ENCODE measurements at places on chromosomes 12 and 14. TPM values are rescaled to one million over a fixed set of nuclear protein-coding genes. Genes with fewer than 3 reads are reported as not detected.

DNA sequence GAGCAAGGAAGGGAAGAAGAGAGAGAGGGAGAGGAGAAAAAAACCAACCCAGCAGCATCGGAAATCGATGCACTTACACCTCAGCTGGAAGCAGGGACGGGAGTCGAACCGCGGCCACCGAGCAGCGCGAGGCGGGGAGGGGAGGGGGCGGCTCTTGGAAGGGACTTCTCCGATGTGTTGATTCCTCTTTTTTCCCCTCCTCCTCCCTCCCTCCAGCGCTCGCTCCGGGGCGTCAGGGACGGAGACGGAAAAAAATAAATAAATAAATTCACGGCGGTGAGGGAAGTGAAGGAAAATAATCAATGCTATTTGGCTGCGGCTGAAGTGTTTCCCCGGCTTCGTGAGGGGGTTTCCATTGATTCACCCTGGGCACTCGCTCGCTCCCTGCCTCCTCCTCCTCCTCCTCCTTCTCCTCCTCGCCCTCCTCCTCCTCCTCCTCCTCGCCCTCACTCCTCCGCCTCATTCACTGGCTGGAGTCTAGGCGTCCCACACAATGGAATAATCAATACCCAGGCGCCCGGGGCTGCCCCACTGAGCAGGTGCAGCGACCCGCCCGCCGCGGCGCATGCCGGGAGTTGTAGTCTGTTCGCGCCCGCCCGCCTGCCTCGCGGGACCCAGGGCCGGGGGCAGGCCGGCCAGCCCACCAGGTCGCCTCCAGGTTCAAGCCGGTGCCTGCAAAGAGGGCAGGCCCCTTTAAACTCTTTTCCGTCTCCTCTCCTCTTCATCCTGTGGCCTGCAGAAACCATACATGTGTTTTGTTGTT is at the start of gene ZFHX2:
ZFHX2 (minus strand) TSS at position 500 of the 763 bp plus-strand sequence. CDS start 16,440 bp downstream, outside the sequence.
- H3K36me3 ChIP-seq, result no peaks in the 10 kb centered on the region
- H3K4me3 ChIP-seq, result peak within 1 kb of the TSS; percentile 56
- H3K27me3 ChIP-seq, result no peaks in the 10 kb centered on the region
- no peak within 1 kb of the TSS for H3K27ac ChIP-seq

- H3K4me3 ChIP-seq, result no peak overlapping the region
- no peaks in the 10 kb centered on the region for H3K36me3 ChIP-seq
- no peak overlapping the region for H3K27ac ChIP-seq
Observed at GRCh38 chr14:91897106-91897701, 29.9 kb upstream of the TC2N start.

GRCh38 chr14:64195199-64195598 is 99.0 kb downstream of the ESR2 start:
- H3K27ac ChIP-seq, result no peak overlapping the region
- peaks cover 5% of the 10 kb centered on the region for H3K36me3 ChIP-seq
- no peaks in the 10 kb centered on the region for H3K4me1 ChIP-seq
- no peak overlapping the region for H3K4me3 ChIP-seq
- H3K27me3 ChIP-seq, result no peaks in the 10 kb centered on the region
- no peak for DNase-seq

DNA sequence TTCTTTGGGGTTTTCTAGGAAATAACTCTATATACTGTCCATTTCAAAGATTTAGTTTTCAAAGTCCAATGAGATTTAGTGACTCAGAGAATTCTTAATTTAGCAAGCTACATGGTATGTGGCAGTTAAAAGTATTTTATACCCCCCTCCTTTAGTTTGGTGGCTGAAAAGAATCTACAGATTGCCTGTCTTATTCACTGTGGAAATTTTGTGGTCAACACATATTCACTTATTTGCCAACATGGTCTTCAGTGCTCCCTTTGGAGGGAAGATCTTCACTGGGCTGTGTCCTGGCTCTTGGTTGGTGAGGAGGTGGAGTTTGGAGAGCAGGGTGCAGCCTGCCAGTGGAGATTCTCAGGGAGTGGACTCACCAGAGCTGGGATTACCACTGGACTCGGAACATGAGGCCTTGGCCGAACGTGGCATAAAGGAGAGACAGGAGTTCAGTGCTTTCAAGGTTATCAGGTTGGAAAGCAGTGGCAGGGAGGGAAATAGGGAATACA is 39.8 kb downstream of the SAMD4A start:
- no peaks in the 10 kb centered on the region for H3K4me1 ChIP-seq
- no peak for DNase-seq
- H3K4me3 ChIP-seq, result no peak overlapping the region
- H3K27me3 ChIP-seq, result no peaks in the 10 kb centered on the region
- no peak overlapping the region for H3K27ac ChIP-seq

GRCh38 chr14:44914849-44915248 is 46.9 kb downstream of the KLHL28 start:
- peaks cover 9% of the 10 kb centered on the region for H3K27me3 ChIP-seq
- H3K4me1 ChIP-seq, result no peaks in the 10 kb centered on the region
- no peak overlapping the region for H3K4me3 ChIP-seq
- DNase-seq, result no peak
- H3K36me3 ChIP-seq, result no peaks in the 10 kb centered on the region

DNA sequence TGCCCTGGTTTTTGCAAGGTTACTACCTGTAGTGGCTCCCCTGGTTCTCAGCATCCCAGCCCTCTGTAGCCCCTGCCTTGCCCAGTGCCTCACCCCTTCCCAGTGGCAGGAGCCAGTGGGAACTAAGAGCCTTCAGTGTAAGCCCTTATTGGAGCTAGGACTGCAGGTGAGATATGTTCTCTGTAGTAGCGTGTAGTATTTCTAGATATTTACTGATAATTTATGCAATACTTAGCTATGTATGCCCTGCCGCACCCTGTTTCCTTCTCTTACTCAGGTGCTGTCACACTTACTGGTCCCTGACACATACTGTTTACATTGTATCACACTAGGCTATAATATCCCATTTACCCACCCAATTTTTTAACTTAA is 3.6 kb downstream of the BMAL2 start:
- no peak overlapping the region for H3K27ac ChIP-seq
- DNase-seq, result no peak
- no peaks in the 10 kb centered on the region for H3K4me1 ChIP-seq
- no peaks in the 10 kb centered on the region for H3K36me3 ChIP-seq
- no peak overlapping the region for H3K4me3 ChIP-seq

DNA sequence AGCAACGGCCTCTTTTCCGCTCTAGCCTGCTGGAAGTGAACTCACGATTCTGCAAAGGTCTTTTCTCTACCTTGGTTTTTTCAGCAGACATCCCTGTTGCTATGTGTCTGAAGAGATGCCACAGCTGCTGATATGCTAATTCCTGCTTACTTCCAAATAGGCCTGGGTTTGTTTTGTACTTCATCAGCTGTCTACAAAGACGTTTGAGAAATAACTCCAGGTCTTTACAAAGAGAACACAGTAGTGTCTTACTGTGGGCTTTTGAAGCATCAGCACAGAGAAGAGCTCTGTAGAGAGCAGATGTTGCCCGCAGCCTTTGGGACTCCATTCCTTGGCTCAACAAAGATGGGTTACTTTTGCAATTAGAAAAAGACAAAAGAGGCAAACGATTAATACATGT is 1366.5 kb downstream of the AACS start:
- H3K4me3 ChIP-seq, result no peak overlapping the region
- H3K27ac ChIP-seq, result no peak overlapping the region
- no peaks in the 10 kb centered on the region for H3K27me3 ChIP-seq
- DNase-seq, result no peak

GRCh38 chr12:1828856-1829255 is 8.5 kb downstream of the LRTM2 start:
- H3K4me1 ChIP-seq, result no peaks in the 10 kb centered on the region
- H3K4me3 ChIP-seq, result no peak overlapping the region
- H3K36me3 ChIP-seq, result no peaks in the 10 kb centered on the region
- no peak for DNase-seq
- no peak overlapping the region for H3K27ac ChIP-seq

DNA sequence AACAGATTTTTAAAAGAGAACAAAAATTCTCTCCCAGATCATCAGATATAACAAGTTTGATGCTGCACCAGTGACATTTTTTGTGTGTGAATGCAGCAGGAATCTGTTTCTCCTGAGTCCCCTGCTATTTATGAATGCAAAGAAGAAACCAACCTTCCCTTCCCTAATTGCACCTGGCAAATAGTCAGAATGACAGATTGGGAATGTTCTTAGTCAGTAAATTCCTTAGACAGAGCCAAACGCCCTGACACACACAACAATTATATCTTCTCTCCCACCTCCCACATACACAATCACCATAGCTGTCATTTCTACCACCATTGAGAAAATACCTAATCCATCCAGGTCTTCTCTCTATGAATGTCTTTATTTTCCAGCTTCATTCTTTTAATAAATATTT is 174.4 kb downstream of the ALG10B start:
- no peak for DNase-seq
- H3K27me3 ChIP-seq, result no peaks in the 10 kb centered on the region
- no peak overlapping the region for H3K4me3 ChIP-seq
- H3K36me3 ChIP-seq, result no peaks in the 10 kb centered on the region
- H3K4me1 ChIP-seq, result no peaks in the 10 kb centered on the region

DNA sequence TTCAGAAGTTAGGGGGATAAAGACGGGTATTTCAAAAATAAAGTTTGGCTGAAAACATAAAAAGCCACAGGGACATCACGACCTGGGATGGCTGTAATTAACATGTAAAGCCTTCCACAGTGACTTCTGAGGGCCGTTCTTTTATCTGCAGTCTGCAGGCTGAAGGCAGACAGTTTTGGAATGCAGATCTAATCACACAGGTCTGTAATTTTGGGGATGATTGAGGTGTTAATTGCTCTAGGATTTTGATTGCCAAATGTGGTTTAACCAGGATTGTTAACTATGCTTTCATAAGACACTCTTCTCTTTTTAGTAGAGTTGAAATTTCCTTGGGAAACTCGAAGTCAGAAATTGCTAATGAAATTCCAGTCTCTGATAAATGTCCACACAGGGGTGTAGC is 355.5 kb downstream of the ATP23 start:
- no peaks in the 10 kb centered on the region for H3K4me1 ChIP-seq
- DNase-seq, result no peak
- H3K4me3 ChIP-seq, result no peak overlapping the region
- no peaks in the 10 kb centered on the region for H3K36me3 ChIP-seq
- H3K27me3 ChIP-seq, result no peaks in the 10 kb centered on the region

GRCh38 chr12:53419756-53420155 is 3.9 kb upstream of the AMHR2 start:
- H3K4me3 ChIP-seq, result no peak overlapping the region
- H3K36me3 ChIP-seq, result no peaks in the 10 kb centered on the region
- H3K27me3 ChIP-seq, result no peaks in the 10 kb centered on the region

- H3K4me3 ChIP-seq, result no peak overlapping the region
- no peak overlapping the region for H3K27ac ChIP-seq
- no peaks in the 10 kb centered on the region for H3K36me3 ChIP-seq
- H3K4me1 ChIP-seq, result no peaks in the 10 kb centered on the region
- H3K27me3 ChIP-seq, result no peaks in the 10 kb centered on the region
Observed at GRCh38 chr12:49873361-49873934, 30.3 kb downstream of the FAIM2 start.

DNA sequence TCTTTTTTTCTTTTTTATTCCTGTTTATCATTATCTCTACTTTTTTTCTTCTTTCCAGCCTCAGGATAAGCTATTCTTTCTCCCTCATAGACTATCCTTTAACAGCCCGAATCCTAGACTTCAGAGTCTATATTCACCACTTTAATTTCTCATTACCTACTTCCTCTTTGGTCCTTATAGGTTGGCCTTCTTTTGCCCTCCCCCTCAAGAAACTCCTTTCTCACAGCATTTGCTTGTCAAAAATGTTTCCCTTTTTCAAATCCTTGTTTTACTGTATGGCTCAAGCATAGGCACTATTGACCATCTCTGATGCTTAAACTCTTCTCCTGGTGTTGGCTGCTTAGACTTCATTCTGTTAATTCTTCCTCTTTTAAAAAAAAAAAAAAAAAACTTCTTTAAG is 52.5 kb downstream of the KIAA0586 start:
- no peaks in the 10 kb centered on the region for H3K4me1 ChIP-seq
- H3K4me3 ChIP-seq, result no peak overlapping the region
- H3K27me3 ChIP-seq, result no peaks in the 10 kb centered on the region
- H3K36me3 ChIP-seq, result no peaks in the 10 kb centered on the region

DNA sequence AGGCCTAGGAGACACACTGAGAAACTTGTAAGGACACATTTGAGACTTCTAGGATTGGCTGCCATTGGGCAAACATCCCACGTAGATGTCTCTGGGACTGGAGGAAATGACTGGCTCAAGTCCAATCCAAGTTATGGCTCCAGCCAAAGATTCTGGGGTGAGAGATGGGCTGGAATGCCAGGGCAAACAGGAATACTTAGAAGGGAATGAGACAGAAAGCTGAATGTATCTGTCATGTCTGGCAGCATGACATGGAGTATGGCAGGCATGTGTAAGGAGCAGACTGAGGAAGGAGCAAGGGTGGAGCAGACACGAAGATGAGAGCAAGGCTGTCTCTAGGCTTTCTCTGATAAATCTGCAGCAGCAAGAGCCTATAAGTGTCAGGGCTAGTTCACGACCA is 209.2 kb downstream of the PHLDA1 start:
- H3K4me1 ChIP-seq, result peaks cover 4% of the 10 kb centered on the region
- no peak overlapping the region for H3K27ac ChIP-seq
- no peaks in the 10 kb centered on the region for H3K36me3 ChIP-seq

- no peaks in the 10 kb centered on the region for H3K27me3 ChIP-seq
- no peaks in the 10 kb centered on the region for H3K4me1 ChIP-seq
- H3K36me3 ChIP-seq, result no peaks in the 10 kb centered on the region
- no peak overlapping the region for H3K27ac ChIP-seq
- no peak for DNase-seq
Observed at GRCh38 chr12:94047781-94048567, 100.4 kb upstream of the PLXNC1 start.

- peak; percentile 82 for DNase-seq
- no peak overlapping the region for H3K4me3 ChIP-seq
- no peaks in the 10 kb centered on the region for H3K36me3 ChIP-seq
- H3K27me3 ChIP-seq, result no peaks in the 10 kb centered on the region
Observed at GRCh38 chr14:50001151-50001998, 108.5 kb downstream of the ARF6 start.

DNA sequence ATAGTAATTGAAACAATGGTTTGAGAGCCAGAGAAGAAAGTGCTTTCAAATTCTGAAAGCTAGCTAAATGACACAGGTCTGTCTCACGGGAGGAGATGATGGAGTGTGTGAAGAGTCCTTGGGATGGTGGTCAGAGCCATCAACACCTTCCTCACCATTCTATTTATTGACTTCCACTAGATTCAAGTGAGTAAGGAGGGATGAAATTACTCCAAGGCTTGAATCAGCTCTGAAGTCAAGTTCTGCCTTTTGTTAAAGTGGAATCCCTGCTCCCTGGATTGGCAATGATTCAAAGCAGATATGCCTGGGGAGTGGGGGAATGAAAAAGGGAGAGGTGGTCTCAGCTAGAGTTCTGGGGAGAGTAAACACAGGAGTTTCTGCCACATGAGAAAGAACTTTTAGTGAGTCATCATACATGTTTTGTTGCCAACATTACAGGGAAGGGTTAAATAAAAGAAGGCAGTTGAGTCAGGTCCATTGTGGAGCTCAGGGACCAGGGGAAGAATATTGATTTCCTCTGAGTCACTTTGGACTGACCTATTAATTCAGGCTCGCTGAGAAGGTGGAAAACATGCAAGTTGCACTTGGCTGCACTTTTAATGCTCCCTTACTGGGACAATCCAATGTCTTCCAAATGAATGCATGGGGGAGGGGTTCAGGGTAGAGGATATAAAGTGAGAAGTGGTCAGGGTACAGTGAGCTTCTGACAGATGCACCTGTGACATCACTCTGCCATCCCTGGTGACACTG is 142.7 kb downstream of the TBX5 start:
- H3K27ac ChIP-seq, result no peak overlapping the region
- H3K4me3 ChIP-seq, result no peak overlapping the region
- H3K27me3 ChIP-seq, result no peaks in the 10 kb centered on the region
- H3K36me3 ChIP-seq, result no peaks in the 10 kb centered on the region
- DNase-seq, result no peak

Gene KCNC2
- not detected for total RNA-seq

Gene VEZT
- 62.2 TPM for total RNA-seq

Gene MANSC4
- not detected for total RNA-seq

Gene RNASE4
- 94.7 TPM for total RNA-seq

Gene CDH24
- 11.4 TPM for total RNA-seq

Gene PAX9
- total RNA-seq, result 0.77 TPM

Gene KRT86
- not detected for total RNA-seq

Gene FAM181A
- total RNA-seq, result not detected

Gene AACS
- 50.7 TPM for total RNA-seq

Gene KRT6C
- total RNA-seq, result not detected
